Mesothelial cell of epicardium (in vitro differentiated cells): ENCODE measurements at places on chromosomes 5 and 9. TPM values are rescaled to one million over a fixed set of nuclear protein-coding genes. Genes with fewer than 3 reads are reported as not detected.

GRCh38 chr5:9212605-9213004, 333.3 kb downstream of the SEMA5A start:
- no peak overlapping the region for H3K4me3 ChIP-seq
- no peaks in the 10 kb centered on the region for H3K27me3 ChIP-seq
- no peak for DNase-seq
- no peak overlapping the region for H3K27ac ChIP-seq
- H3K36me3 ChIP-seq, result peaks cover 17% of the 10 kb centered on the region

The SLC45A2 gene
- total RNA-seq, result 0.45 to 0.63 TPM (median 0.62 TPM) in 3 replicates

The MACIR gene
- total RNA-seq, result 7.5 to 8.1 TPM (median 8.1 TPM) in 3 replicates

The HAND1 gene
- total RNA-seq, result 16.5 to 19.3 TPM (median 16.9 TPM) in 3 replicates

DNA sequence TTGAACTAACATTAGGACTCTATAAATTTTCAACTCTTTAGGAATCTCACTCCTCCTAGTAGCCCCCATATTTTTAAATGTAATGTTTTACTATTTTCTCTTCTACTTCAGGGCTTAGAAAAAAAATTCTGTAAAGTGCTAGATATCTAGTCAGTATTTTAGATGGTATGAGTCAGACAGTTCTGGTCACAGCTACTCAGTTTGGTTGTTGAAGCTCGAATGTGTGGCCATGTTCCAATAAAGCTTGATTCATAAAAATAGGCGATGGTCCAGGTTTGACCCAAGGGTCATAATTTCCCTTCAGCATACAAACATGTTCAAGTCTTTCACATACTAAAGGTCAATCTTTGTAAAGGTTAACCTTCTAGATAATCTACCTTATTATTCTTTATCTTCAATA, 566.0 kb upstream of the CDH18 start:
- peaks cover 10% of the 10 kb centered on the region for H3K4me1 ChIP-seq
- no peaks in the 10 kb centered on the region for H3K27me3 ChIP-seq

The PCDHA1 gene
- total RNA-seq, result not detected in 3 replicates

- no peak overlapping the region for H3K27ac ChIP-seq
- H3K36me3 ChIP-seq, result peaks cover 1% of the 10 kb centered on the region
- H3K4me3 ChIP-seq, result no peak overlapping the region
- no peaks in the 10 kb centered on the region for H3K27me3 ChIP-seq
These were observed 43.5 kb upstream of the PJA2 start for GRCh38 chr5:109453251-109453650.

The PDE4D gene
- total RNA-seq, result 101 to 106 TPM (median 105 TPM) in 3 replicates

DNA sequence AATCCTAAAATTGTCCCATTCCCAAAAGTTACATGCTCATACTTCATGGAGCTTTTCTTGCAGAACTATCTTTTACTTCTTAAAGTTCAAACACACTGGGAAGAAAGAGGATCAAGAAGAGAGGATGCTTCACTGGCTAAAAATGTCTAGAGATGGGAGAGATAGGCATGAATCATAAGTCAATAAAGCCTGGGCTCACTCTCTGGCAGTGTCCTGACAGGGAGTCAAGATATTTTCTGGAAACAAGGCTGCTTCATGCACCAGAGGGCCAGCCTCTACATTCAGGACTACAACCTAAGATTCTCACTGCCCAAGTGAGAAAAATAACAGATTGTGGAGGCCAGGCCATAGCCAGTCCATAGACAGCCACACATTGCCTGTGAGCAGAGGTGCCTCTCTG, 1358.4 kb downstream of the EFNA5 start:
- no peak overlapping the region for H3K27ac ChIP-seq
- no peaks in the 10 kb centered on the region for H3K27me3 ChIP-seq
- no peak for DNase-seq
- H3K4me3 ChIP-seq, result no peak overlapping the region
- H3K4me1 ChIP-seq, result peaks cover 5% of the 10 kb centered on the region
- no peaks in the 10 kb centered on the region for H3K36me3 ChIP-seq

DNA sequence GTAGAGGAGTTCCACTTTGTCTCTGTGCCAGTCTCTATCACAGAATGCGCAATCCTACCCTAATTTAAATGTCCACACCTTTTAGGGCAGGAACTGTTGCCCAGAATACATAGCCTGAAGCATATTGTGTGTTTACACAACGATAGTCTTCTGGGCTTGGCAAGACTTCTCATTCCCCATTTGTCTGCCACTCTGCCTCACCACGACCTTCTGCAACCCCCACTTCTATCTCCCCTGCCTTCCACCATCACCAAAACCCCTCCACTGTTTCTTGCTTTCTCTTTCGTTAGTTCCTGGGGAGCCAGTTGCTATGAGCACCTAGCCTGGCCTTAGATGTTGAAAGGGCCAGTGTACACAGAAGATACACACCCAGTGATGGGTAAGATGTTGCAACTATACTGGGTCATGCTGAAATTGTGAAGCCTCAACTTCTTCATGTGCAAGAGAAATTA, 883 bp upstream of the RNF145 start:
- no peaks in the 10 kb centered on the region for H3K36me3 ChIP-seq
- H3K27ac ChIP-seq, result peak overlapping the region; percentile 82
- H3K4me3 ChIP-seq, result peak overlapping the region; percentile 80
- peaks cover 4% of the 10 kb centered on the region for H3K27me3 ChIP-seq

- peaks cover 2% of the 10 kb centered on the region for H3K27me3 ChIP-seq
- no peak overlapping the region for H3K4me3 ChIP-seq
- no peaks in the 10 kb centered on the region for H3K36me3 ChIP-seq
- H3K4me1 ChIP-seq, result peaks cover 18% of the 10 kb centered on the region
- H3K27ac ChIP-seq, result no peak overlapping the region
These were observed 69.0 kb upstream of the ZSWIM6 start for GRCh38 chr5:61263072-61263471.

The BASP1 gene
- 137 to 144 TPM (median 140 TPM) in 3 replicates for total RNA-seq

- no peaks in the 10 kb centered on the region for H3K27me3 ChIP-seq
- H3K36me3 ChIP-seq, result no peaks in the 10 kb centered on the region
- no peak overlapping the region for H3K27ac ChIP-seq
- H3K4me1 ChIP-seq, result peaks cover 12% of the 10 kb centered on the region
- no peak overlapping the region for H3K4me3 ChIP-seq
- DNase-seq, result no peak
These were observed 306.6 kb downstream of the ACTL7B start for GRCh38 chr9:108549184-108549583.

DNA sequence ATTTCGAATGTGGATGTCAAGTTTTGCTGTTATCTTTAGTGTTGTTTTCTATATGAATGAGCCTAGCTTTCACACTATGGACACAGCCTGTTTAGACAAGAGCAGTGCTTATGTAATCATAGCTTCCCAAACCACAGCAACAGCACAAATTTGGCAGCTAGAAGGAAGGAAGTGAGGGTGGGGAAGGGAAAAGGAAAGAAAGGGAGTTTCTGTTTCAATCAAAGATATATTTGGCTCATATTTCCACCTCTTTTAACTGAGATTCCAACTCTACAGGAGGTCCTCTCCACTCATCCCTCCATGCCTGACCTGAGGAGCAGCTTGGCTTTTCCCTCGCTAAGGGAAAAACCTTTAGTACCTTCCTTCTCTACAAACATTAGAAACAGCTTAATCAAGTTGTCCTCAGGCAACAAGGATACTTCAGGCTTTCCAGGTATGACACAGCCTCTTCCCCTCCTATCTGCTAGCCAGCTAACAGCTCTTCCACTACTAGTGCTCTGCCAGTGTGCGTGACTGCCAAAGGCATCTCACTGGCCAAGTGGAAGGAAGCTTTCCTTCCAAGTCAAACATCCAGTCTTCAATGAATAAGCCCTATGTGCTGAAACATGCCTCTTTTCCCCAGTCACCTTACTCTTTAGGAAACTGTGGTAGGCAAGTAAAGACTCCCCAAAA, 268.6 kb upstream of the PTGER4 start:
- peaks cover 26% of the 10 kb centered on the region for H3K4me1 ChIP-seq
- peak overlapping the region; percentile 19 for H3K27ac ChIP-seq
- no peak for DNase-seq
- H3K4me3 ChIP-seq, result no peak overlapping the region
- H3K36me3 ChIP-seq, result no peaks in the 10 kb centered on the region
- H3K27me3 ChIP-seq, result no peaks in the 10 kb centered on the region

GRCh38 chr5:178509491-178510057, 80.6 kb downstream of the COL23A1 start:
- H3K4me1 ChIP-seq, result no peaks in the 10 kb centered on the region
- H3K4me3 ChIP-seq, result no peak overlapping the region
- peaks cover 15% of the 10 kb centered on the region for H3K27me3 ChIP-seq
- H3K27ac ChIP-seq, result no peak overlapping the region
- no peak for DNase-seq
- H3K36me3 ChIP-seq, result peaks cover 2% of the 10 kb centered on the region

GRCh38 chr5:154241021-154241420, 50.5 kb downstream of the GALNT10 start:
- peak overlapping the region; percentile 15 for H3K27ac ChIP-seq
- H3K4me3 ChIP-seq, result no peak overlapping the region
- no peak for DNase-seq
- H3K27me3 ChIP-seq, result no peaks in the 10 kb centered on the region
- H3K4me1 ChIP-seq, result peaks cover 30% of the 10 kb centered on the region

GRCh38 chr9:17116400-17116837, 18.4 kb upstream of the CNTLN start:
- H3K4me1 ChIP-seq, result no peaks in the 10 kb centered on the region
- DNase-seq, result no peak
- H3K36me3 ChIP-seq, result no peaks in the 10 kb centered on the region
- no peaks in the 10 kb centered on the region for H3K27me3 ChIP-seq

GRCh38 chr5:125336401-125336800, 590.0 kb upstream of the ZNF608 start:
- H3K4me3 ChIP-seq, result no peak overlapping the region
- H3K36me3 ChIP-seq, result no peaks in the 10 kb centered on the region
- DNase-seq, result no peak

- no peak overlapping the region for H3K4me3 ChIP-seq
- no peak overlapping the region for H3K27ac ChIP-seq
- H3K4me1 ChIP-seq, result no peaks in the 10 kb centered on the region
- no peaks in the 10 kb centered on the region for H3K27me3 ChIP-seq
- no peaks in the 10 kb centered on the region for H3K36me3 ChIP-seq
These were observed 243.6 kb upstream of the HAPLN1 start for GRCh38 chr5:83964271-83964670.

DNA sequence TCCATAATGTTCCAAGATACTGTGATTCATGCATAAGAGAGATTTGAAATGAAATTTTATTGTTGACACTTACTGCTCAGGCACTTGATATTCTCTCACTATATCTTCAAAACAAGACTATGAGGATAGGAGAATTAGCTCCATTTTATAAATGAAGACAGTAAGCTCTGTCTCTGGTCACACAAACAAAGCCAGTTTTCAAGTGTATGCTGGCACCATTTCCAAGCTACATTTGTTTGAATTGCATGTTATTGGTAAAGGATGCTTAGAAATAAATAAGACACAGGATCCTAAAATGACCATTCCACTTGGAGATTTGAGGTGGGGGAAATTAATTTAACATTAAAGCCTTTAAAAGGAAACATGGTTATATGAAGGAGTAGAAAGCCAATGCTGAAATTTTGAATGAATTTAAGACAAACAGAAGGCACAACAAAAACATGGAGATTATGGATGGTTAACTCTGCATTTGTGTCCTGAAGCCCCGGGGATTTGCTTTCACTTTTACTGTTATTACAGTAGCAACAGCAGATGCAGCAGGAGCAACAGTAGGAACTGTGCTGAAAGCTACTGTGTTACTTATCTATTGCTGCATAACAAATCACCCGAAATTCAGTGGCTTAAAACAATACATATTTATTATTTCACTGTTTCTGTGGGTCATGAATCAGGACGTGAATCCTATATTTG, 79.7 kb upstream of the ASTN2 start:
- peaks cover 2% of the 10 kb centered on the region for H3K36me3 ChIP-seq
- peaks cover 40% of the 10 kb centered on the region for H3K27me3 ChIP-seq
- H3K4me3 ChIP-seq, result no peak overlapping the region
- peaks cover 2% of the 10 kb centered on the region for H3K4me1 ChIP-seq

DNA sequence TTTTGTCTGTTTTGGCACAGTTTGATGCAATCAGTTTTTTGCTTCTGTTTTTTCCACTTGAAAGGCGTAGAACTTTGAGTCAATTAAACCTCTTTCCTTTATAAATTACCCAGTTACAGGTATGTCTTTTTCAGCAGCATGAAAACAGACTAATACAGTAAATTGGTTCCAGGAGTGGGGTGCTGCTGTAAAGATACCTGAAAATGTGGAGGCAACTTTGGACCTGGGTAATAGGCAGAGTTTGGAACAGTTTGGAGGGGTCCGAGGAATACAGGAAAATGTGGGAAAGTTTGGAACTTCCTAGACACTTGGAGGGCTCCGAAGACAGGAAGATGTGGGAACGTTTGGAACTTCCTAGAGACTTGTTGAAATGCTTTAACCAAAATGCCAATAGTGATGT, 2022.2 kb downstream of the MAT2B start:
- H3K27me3 ChIP-seq, result no peaks in the 10 kb centered on the region
- no peak overlapping the region for H3K27ac ChIP-seq
- peaks cover 6% of the 10 kb centered on the region for H3K36me3 ChIP-seq
- H3K4me3 ChIP-seq, result no peak overlapping the region

DNA sequence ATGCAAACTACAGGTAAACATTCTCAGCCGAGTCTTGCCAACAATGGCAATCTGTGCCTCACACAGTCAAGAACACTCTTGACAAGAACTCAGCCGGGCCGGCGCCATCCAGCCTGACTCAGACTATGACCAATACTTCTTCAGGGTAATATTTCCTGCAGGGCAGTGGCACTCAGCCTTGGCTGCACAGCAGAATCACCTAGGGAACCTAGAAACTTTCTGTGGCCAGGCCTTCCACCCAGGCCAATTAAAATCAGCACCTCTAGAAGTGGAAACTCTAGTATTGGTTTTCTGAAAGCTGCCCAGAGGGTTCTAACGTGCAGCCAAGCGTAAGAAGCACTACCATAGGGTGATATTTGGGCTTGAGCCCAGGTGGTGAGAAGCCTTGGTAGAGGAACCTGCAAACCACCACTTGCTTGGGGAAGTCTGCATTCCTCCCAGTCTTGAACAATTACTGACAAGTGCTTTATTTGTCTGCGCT, 120.6 kb downstream of the TTLL11 start:
- peaks cover 9% of the 10 kb centered on the region for H3K36me3 ChIP-seq
- H3K4me1 ChIP-seq, result peaks cover 2% of the 10 kb centered on the region
- DNase-seq, result no peak
- no peak overlapping the region for H3K27ac ChIP-seq
- no peak overlapping the region for H3K4me3 ChIP-seq

The SMIM33 gene
- total RNA-seq, result not detected in 3 replicates

GRCh38 chr9:10612641-10613398, at the start of gene PTPRD:
Gene PTPRD, minus strand, starts transcription at chr9:10613002.
- H3K36me3 ChIP-seq, result no peaks in the 10 kb centered on the region
- DNase-seq, result peak; percentile 74
- peaks cover 80% of the 10 kb centered on the region for H3K27me3 ChIP-seq
- H3K4me1 ChIP-seq, result peaks cover 14% of the 10 kb centered on the region
- peak within 1 kb of the TSS; percentile 90 for H3K27ac ChIP-seq

The PRRX2 gene
- total RNA-seq, result 7.5 to 10.1 TPM (median 8.7 TPM) in 3 replicates

- H3K36me3 ChIP-seq, result peaks cover 22% of the 10 kb centered on the region
- no peak overlapping the region for H3K4me3 ChIP-seq
- peaks cover 3% of the 10 kb centered on the region for H3K4me1 ChIP-seq
- H3K27ac ChIP-seq, result no peak overlapping the region
These were observed 69.3 kb downstream of the SNX30 start for GRCh38 chr9:112819635-112820496.

The RXRA gene
- total RNA-seq, result 43.7 to 46.0 TPM (median 45.0 TPM) in 3 replicates

GRCh38 chr5:31754358-31754704, 115.4 kb downstream of the PDZD2 start:
- no peak overlapping the region for H3K4me3 ChIP-seq
- H3K4me1 ChIP-seq, result peaks cover 13% of the 10 kb centered on the region
- H3K27me3 ChIP-seq, result no peaks in the 10 kb centered on the region
- peak overlapping the region; percentile 62 for H3K27ac ChIP-seq
- no peak for DNase-seq

GRCh38 chr5:172118891-172119290, 69.1 kb downstream of the STK10 start:
- no peak overlapping the region for H3K4me3 ChIP-seq
- no peaks in the 10 kb centered on the region for H3K27me3 ChIP-seq
- DNase-seq, result no peak
- peaks cover 4% of the 10 kb centered on the region for H3K36me3 ChIP-seq
- no peaks in the 10 kb centered on the region for H3K4me1 ChIP-seq

The LMX1B gene
- 0.09 TPM in 1 of 3 replicates, not detected in the others for total RNA-seq

The MEIKIN gene
- not detected in 3 replicates for total RNA-seq
